Left cardiac atrium (tissue), 4 donors: ENCODE measurements at places on chromosomes 2 and 18. TPM values are rescaled to one million over a fixed set of nuclear protein-coding genes. Genes with fewer than 3 reads are reported as not detected.

The NGEF gene
- 1.6 TPM for total RNA-seq

The CHRNG gene
- not detected for total RNA-seq

The CLEC4F gene
- 0.21 TPM for total RNA-seq

The KCNJ3 gene
- total RNA-seq = 49.9 TPM
